ENCODE measurements at places on chromosomes 2 and 18.

DNA sequence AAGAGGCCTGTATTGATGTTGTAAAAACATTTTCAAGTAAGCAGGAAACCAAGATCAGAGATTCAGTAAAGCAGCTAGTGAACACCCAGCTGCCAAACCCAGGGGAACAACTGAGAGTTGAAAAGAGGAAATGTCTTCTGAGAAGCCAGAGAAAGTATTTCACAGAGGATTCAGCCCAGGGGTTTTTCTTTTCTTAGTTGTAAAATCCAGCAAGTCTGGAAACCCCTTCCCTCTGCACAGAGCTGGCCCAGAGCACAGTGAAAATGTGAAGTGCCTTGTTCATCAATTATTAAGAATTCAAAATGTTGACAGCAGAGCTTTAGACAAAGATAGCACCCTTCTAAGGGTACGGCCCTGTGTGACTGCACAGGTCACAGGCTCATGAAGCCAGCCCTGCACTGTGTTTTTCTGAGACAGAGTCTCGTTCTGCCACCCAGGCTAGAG lies 28.4 kb downstream of the AFF3 start:
- DNase-seq = no peak

DNA sequence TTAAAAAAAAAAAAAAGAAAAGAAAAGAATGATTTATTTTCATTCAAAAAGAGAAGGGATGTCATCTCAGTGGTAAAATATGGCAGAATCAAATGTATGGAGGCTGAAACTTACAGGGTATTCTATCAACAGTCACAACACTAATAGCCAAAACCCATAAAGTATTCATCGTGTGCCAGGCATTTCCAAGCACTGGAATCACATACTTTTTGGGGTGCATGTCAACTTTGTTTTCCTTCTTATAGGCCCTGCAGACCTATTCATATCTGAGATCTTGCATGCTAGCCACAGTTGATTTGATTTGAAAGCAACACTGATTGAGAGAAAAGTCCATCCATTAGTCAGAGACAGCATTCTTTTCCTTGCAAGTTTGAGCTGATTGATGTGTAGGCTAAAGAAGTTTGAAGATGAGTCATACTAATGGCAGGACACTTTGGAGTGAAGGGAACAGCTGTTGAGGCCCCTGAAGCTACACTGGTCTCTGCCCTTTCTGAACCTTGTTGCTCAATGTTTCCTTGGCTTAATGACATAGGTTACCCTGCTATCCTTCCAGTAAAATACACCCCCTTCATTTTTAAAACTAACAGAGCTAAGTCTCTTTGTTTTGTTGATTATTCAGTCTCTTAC lies 22.0 kb downstream of the KATNAL2 start:
- no peak for DNase-seq

DNA sequence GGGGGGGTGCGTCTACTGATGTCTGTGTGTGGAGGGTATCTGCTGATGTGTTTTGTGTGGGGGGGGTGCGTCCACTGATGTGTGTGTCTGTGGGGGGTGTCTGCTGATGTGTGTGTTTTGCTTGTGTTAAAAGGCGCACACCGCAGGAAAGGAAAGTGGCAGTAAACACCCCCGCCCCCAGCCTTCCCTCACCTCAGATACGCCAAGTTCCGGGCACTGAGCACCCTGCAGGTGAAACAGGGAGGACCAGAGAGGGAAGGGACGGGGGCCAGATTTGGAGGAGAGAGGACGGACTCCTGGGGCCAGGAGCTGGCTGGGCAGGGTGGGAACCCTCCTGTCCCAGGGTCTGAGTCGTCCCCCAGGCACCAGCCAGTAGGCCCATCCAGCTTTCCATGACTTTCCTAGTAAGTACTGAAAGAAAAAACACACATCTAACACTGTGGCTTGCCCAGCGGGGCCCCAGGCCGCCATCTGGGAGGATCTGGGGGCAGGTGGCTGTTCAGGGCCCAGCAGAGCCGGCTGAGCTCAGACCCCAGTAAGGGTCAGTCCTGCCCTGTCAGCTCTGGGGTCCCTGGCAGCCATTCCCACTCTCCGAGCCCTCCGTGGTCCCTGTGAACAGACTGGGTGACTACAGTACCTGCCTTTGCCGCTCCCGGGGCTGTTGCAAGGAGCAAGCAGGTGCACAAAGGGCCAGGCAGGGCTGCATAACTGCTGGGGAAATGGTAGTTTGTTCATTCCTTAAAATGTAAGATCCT lies 126.9 kb downstream of the NFATC1 start:
- DNase-seq = no peak

DNA sequence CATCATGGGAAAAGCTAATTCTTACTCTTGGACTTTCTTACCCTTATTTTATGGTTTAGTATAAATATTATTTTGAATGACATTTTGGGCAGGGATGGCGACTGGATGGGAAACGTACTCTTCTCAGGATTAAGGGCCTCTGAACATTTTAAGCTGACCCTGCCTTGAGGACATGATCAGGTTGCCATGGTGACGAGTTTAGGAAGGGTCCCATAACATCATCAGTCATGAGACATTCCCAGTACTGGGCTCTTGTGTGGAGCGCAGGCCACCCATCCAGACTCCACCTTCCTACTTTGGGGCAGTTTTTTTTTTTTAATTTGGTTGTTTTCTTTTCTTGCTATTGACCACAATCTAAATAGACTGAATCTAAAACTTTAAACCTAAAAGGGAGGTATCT lies 40.7 kb downstream of the KCNE4 start:
- no peak for DNase-seq

- no peak for DNase-seq
These were observed 237.7 kb downstream of the SEPTIN10 start for GRCh38 chr2:109376115-109376514.

DNA sequence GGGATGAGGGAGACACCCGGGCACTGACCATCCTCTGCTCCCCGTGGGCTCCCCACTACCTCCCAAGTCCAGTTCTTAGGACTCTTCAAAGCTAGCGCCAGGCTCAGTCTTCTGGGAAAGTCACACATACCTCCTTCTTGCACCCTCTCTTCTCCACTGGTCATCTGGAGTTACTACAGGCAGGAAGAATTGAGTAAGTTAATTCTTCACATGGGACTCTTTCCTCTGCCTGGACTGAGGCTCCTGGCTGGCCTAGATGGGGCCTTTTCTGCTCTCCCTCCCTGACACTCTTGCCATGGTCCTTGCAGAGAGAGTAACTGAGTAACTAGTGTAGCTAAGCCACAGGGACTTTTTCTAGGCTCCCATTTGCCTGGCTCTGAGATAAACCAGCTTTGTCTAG lies 96.5 kb upstream of the CELF4 start:
- no peak for DNase-seq

DNA sequence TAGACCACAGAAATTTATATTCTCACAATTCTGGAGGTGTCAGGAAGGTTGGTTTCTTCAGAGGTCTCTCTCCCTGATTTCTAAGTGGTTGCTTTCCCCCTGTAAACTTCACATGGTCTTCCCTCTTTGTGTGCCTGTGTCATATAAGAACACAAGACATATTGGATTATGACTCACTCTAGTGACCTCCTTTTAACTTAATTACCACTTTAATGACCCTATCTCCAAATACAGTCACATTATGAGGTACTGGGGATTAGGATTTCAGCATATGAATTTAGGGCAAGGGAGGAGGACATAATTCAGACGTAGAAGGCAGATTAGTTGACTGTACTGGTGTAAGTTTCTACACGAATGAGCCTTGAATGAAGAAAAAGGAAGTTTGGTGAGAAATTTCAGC lies 38.2 kb upstream of the EPHA4 start:
- DNase-seq = no peak

DNA sequence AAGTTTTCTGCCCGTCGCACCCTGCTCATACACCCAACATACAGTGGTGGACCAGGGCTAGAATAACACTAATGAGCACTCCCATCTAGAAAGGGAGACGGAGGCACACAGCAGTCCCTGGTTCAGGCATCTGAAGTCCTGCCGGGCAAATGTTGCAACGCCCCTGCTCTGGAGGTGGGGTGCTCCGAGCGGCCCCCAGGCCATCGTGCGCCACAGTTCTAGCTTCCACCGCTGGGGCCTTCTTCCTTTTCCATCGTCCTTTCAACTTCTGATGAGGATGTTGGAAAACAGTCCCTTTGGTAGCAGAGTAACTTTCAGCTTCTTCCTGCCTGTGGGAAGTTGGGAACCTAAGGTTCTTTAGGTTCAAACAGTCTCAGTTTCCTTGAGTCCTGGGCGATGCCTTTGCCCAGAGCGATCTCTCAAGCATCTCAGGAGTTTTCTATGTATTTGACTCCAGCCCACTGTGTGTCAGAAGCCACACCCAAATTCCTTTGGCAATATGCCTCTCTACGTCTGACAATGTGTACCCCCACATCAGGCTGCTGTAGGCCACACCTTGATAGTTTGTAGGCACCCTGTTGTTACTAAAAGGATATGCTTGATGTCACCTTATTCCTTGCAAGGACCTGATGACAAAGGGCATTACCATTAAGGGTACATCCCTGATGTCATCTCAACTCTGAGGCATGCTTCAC lies 258.8 kb downstream of the GLI2 start:
- DNase-seq = no peak

DNA sequence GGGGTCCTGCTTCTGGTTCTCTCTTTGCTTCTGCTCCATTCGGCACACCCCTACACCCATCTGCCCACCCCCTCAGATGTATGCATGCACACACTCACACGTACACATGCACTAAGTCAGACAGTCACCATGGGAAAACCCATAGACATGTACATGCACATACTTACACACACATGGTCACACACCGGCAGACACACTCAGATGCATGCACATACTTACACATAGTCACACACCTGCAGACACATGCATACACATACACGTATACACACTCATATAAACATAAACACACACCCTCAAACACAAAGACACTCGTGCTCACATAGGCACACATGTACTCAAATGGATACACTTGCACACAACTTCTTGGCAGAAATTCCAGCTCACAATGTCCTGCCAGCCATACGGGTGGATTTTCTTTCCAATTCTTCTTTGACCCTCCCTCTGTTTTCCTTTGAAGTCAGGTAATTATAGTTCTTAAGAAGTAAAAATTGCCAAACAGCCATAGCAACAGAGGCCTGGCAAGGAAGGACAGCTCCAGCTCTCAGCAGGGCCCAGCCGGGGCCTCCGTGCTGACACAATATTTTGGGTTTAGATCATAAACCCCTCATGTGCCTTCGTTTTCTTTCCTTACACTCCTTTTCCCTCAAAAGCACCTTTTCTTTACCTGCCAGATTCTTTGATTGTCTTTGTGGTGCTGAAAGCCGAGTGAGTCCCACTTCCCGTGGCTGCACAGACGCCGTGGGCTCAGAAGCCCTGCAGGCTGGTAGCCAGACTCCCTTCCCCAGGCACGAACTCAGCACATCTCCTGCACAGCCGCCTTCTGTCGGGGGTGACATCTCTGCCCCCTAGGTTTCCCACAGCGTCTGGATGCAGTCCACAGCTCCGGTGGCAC lies 195.7 kb downstream of the ARL4C start:
- no peak for DNase-seq

GRCh38 chr2:176213406-176213805 lies 24.9 kb downstream of the HOXD1 start:
- DNase-seq = no peak

GRCh38 chr18:25630682-25631081 lies 278.7 kb upstream of the ZNF521 start:
- no peak for DNase-seq

DNA sequence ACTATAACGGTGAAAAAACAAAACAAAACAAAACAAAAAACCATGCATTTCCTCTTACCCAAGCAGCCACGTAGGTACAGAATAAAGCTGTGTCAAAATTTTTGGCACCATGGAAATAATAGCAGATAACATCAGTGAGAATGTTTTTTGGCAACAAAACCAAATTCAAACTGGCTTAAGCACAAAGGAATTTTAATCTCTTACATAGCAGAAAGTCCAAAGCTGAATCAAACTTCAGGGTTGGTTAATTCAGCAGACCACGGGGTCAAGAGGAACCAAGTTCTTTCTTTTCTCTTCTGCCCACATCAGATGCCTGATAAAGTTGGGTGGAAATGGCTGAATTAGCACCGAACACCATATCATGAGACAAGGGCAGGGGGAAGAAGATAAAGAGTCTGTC lies 129.5 kb downstream of the PAX3 start:
- no peak for DNase-seq

GRCh38 chr2:198873503-198874471 lies 584.0 kb downstream of the SATB2 start:
- no peak for DNase-seq

GRCh38 chr2:236944561-236944960 lies 141.1 kb upstream of the COPS8 start:
- DNase-seq = no peak

GRCh38 chr2:175003875-175004729 lies 1.1 kb downstream of the CHN1 start:
- DNase-seq = no peak

DNA sequence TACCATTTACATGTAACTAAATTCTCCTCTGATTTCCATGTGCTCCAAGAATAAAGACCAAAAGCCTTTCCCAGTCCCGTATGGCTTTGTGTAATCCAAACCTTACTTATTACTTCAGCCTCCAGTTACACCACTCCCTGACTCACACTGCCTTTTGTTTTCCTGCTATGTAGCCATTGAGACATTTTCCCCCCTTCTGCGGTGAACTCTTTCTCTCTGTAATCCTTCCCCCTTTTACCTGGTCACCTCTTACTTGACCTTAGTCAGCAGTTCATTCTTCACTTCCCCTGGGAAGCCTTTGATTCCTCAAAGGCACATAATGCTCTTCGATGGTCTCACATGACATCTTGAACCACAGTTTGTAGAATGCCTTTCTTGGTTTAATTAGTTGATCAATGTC lies 256.0 kb upstream of the FANCL start:
- no peak for DNase-seq

GRCh38 chr2:85394261-85394681 lies 15.9 kb downstream of the CAPG start:
- DNase-seq = no peak
